ENCODE measurements at places on chromosomes 12 and 14.

DNA sequence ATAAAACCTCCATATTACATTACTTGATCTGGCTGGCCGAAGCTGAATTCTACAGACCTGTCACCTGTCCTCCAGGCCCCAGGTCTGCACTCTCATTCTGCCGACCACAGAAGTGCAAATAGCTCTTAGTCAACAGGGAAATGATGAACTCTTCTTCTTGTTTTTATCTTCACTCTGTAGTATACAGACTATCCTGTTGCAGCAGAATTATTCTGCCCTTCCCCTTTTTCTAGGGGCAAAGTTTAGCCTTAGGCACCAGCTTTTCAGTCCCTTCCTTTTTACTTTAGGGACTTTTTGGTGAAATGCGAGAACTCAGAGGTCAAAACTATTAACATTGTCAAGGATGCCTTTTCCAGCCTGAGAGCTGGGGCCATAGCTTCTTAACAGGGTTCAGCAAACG lies 229.6 kb upstream of the EGLN3 start:
- no peak for DNase-seq

- DNase-seq = peak; percentile 18
Observed at GRCh38 chr14:104794993-104795780, at the start of gene AKT1. TSS of gene AKT1 (minus strand) at chr14:104795748. CDS start at chr14:104792643, 3,105 bp downstream.

DNA sequence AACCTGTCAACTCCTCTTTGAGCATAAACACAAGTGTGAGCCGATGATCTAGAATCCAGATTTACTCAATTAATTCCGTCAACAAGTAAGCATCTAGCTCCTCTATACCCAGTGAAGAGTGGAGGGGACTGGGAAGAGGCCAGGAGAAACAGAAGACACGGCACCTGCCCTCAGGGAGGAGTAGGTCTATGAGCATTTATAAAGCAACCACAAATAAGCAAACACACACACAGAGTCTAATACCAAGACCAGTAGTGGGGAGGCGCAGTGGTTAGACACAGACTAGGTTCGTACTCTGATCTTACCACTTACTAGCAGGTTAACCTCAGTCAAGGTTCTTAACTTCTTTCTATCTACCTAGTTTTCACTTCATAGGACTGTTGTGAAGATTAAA lies 5.9 kb upstream of the FOXN3 start:
- no peak for DNase-seq

DNA sequence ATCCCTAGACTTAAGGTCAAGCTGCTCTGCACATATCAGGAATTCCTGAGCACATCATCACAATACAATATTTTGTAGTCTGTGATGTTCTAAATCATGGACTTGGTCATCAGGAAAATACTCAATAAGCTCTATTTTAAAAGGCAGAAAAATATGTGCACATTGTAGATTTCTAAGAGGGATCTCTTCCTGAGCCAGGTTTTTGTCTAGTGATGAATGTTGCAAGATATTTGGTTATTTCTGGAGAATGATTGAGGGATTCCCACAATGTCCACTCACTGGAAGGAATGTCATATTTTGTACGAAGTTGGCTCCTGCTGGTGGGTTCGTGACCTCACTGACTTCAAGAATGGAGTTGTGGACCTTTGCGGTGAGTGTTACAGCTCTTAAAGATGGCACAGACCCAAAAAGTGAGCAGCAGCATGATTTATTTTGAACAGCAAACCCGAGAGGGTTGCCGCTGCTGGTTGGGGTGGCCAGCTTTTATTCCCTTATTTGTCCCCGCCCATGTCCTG lies 300.9 kb upstream of the DCN start:
- DNase-seq = no peak

DNA sequence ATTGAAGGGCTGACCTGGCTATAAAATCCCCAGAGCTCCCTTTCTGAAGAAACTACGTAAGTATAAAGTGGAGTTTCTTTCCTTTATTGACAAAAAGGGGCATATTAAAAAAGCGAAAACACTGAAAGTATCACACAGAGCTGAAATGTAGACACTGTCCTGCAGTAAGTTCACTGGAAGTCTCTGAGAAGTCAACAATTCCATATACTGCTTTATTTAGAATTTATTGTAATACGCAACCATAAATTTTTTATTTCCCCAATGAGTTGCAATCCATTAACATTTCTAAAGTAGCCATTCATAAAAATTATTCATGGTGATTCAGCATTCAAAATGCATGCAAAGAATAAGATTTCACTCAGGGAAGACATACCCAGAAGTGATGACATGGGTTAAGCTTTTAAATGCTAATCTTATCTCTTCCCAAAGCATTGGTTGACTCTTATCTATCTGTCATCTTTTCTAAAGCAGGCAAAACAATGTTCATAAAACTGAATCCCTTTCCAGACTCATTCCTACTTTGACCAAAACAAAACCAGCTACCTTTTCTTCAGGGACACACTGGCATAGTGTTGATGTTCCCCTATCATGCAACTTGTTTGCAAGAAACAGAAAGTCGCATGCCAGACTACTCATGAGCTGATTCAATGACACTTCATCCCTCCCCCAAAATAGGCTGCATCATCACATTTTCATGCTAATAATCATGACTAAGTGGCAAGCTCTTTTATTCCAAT lies 17.3 kb downstream of the KITLG start:
- DNase-seq = no peak

DNA sequence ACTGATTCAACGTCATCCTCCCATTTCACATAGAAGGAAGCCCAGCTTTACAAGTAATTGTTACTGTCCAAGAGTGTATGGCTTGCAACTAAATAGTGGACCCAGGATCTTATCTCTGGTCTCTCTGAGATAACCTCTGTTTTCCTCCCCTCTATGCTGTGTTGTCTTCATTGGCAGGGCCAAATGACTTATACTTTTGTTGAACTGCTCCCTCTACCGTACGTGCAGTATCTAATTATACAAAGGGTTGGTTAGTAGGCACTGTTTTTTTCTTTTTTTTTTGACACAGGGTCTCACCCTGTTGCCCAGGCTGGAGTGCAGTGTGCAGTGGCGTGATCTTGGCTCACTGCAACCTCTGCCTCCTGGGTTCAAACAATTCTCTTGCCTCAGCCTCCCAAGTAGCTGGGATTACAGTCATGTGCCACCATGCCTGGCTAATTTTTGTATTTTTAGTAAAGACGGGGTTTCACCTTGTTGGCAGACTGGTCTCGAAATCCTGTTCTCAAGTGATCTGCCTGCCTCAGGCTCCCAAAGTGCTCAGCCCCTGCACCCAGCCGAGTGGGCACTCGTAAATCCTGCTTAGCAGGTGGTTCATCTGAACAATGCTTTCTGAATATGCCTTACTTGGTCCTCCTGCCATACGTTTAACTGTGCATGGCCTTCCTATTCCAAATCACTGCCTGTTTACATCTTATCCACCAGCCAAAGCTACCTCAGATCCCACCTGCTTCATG lies 162.1 kb downstream of the ADCK1 start:
- DNase-seq = no peak

- DNase-seq = no peak
Observed at GRCh38 chr12:23093488-23093887, 468.5 kb downstream of the ETNK1 start.

- DNase-seq = peak; percentile 59
Observed at GRCh38 chr14:100662879-100663760, 63.6 kb upstream of the DLK1 start.

DNA sequence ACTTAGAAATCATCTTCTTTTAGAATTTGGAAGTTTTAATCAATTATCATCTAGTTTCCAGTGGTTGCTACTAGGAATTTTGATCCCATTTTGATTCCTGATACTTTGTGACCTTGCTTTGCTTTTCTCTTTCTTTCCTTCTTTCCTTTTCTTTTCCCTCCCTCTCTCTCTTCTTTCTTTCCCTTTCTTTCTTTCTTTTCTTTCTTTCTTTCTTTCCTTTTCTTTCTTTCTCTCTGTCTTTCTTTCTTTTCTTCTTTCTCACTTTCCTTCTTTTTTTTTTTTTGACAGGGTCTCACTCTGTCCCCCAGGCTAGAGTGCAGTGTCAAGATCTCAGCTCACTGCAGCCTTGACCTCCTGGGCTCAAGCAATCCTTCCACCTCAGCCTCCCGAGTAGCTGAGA lies 81.5 kb upstream of the OSBPL8 start:
- DNase-seq = no peak

DNA sequence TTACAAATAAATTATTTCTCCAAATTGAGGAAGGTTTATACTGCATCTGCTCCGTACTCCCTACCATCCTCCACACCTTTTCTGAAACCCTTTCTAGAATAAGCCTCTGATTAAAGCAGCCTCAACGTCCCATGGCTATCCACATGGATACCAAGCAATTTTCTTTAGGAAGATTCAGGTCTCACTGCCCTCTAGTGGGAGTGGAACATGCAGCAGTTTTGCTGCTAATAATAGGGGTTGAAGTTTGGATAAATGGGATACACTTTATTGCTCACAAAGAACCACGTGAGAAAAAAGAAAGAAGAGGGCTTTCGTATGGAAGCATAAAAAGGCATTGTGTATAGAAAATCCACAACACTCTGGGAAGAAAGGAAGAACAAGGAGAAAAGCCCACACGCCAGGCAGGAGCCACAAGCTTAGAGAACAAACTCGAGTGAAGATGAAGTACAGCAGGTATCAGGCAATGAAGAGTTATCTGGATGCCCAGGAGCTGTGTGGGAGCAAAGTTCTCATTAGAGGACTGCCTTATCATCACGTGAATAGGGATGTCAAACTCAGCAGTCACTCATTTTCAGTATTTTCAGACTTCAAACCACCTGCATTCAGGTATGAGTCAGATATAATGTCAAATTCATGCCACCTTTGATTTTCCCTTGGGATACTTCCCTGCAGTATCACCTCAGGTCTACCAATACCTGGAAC lies 45.8 kb downstream of the CCER1 start:
- peak; percentile 74 for DNase-seq

DNA sequence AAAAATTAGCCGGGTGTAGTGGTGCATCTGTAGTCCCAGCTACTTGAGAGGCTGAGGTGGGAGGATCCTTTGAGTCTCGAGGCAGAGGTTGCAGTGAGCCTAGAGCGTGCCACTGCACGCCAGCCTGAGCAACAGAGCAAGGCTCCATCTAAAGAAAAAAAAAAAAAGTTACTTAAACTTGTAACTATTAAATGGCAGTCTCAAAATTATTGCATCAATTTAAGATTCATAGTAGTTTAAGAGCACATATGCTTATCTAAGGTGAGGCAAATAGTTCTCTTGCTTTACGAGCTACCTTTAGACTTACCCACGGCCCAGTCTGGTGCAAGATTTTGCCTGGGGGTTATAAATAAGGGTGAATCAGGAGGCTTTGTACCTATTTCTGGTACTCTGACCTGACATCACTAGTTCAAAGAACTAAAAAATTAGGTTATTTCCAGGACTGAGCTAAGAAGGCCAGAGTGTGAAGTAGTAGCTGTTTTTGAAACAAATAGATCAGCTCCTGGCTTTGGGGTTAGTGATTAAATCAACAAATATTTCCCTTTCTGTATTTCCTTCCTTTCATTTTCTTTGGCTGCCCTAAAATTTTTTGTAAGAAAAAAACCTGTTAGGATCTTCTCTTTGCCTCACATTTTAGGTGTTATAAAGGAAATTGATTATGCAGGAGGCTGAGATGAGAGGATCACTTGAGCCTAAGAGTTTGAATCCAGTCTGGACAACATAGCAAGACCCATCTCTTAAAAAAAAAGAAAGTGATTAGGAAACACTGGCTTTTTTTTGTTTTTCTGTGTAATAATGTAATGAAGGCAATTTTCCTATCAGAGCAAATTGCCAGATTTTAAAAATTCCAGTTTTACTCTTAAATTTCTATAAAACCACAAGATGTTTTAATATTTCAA lies 3.6 kb downstream of the MGAT2 start:
- no peak for DNase-seq

DNA sequence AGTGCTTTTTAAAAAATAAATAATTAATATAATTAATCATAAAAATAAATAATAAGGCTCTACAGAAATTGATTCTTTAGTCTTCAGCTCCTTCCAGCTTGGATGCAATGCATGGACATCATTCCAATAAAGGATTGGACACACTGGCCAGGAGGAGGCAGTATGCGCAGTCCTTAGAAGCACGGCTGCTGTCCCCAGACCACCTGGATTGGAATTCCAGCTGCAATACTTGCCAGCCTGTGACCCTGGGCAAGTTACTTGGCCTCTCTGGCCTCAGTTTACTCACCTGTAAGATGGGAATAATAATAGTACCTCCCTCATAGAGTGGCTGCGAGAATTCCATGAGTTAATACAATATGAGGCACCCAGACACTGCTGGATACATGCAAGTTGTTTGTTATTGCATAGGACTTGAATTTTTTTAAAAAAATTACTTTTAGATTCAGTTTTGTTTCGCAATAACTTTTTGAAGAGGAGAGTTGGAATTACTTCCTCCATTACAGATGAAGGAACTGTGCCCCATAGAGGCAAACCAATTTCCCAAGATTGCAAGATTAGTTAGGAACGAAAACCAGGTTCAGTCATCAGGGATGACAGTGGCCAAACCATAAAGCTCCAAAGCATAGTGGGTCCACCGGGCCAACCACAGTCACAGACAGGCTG lies 12.2 kb downstream of the RPH3A start:
- DNase-seq = peak; percentile 35

DNA sequence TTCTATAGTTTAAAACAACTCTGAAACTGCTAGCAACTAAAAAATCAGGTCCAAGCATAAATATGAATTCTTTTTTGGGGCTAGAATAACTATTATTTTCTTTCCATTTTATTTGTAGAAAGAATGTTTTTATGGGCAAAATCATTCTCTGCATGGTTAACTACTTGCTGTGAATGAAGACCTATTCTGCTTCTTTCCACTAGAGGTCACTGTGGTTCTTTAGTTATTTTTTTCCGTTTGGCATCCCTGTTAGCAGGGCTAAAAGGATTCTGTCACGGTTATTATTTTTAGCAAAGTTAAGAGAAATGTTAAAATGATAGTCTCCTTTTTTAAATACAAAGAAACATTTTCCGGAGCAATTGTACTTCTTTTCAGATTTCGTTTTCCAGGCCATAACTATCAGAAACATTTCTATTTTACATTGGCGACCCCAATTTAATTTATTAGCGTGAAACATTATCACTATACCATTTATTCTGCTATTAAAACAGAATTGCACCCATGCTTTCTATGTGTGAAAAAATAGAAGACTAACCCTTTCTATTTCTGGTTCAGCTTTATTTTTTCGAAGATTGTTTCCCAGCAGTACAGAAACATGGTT lies 404.8 kb downstream of the ATP23 start:
- peak; percentile 73 for DNase-seq

DNA sequence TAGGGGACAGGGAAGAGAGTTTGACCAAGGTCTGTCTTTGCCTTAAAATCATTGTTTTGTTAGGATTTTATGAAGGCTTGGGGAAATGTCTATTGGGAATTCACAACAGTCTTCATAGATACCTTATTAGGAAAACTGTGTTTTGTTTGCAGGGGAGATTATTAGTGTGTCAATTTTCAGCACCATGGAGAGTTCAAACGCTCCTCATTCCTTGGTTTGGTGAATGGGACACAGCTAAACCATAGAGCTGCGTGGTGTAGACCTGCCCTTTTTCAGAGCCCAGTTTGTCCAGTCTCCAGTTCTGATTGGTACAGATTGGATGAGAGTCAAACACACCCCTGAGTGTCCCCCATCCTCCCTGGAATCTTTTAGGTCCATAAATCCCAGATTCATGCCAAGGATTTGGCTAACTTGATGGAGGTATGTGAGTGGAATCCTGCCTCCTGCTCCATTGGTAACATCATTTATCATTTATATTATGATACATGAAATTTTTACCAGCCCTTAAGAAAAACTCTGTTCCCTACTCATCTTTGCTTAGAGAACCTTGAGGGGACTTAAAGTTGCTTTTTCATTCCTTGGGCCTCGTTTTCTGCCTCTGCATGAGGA lies 12.0 kb downstream of the NGDN start:
- peak; percentile 36 for DNase-seq

- DNase-seq = no peak
Observed at GRCh38 chr12:16610743-16611142, 4.8 kb upstream of the LMO3 start.

GRCh38 chr12:78674311-78675090 lies 190.1 kb upstream of the SYT1 start:
- DNase-seq = peak; percentile 33

- no peak for DNase-seq
Observed at GRCh38 chr12:89225401-89225800, 126.9 kb downstream of the DUSP6 start.
